ENCODE measurements at places on chromosomes 7 and 10. TPM values are rescaled to one million over a fixed set of nuclear protein-coding genes. Genes with fewer than 3 reads are reported as not detected.

- DNase-seq, result no peak
These were observed 560.5 kb upstream of the MKI67 start for GRCh38 chr10:128686630-128687278.

- DNase-seq, result no peak
These were observed 13.6 kb upstream of the DPYSL4 start for GRCh38 chr10:132173185-132173584.

GRCh38 chr7:129375141-129375938 is 58.9 kb upstream of the STRIP2 start:
- no peak for DNase-seq

DNA sequence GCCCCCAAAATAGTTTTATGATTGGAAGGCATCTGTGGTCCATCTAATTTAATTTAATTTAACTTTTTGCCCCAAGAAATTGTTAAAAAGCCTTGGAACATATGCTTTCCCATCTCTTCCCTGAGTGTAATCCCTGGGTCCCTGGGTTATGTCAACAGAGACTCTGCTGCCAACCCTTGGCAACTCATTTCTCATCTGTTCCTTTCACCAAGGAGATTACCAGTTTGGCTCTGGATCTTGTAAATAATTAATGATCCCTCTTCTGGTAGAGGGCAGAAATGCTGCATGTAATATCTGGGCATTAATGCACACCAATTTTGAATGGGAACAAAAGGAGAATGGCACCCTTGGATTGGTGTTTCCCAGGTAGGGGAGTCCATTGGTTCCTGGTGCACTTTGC is 514.2 kb downstream of the CCSER2 start:
- DNase-seq, result no peak

DNA sequence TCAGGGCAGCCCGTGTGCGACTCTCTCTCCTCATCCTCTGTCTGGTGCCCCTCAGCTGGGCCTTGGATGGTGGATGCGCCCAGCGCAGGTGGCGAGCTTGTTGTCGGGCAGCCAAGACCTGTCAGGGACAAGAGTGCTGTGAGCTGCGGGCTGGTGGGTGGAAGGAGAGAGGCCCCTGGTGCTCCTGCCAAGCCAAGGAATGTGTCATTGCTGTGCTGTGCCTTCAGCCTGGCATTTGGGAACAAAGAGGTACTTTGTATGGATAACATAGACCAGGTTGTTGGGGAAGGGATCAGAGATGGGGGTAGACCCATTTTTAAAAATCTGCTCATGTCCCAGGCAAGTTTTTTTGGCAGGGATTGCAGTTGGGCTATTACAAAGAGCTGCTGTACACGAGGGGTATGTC is 120.9 kb downstream of the PKD1L1 start:
- no peak for DNase-seq

GRCh38 chr7:108055611-108056021 is 52.7 kb upstream of the LAMB1 start:
- no peak for DNase-seq

DNA sequence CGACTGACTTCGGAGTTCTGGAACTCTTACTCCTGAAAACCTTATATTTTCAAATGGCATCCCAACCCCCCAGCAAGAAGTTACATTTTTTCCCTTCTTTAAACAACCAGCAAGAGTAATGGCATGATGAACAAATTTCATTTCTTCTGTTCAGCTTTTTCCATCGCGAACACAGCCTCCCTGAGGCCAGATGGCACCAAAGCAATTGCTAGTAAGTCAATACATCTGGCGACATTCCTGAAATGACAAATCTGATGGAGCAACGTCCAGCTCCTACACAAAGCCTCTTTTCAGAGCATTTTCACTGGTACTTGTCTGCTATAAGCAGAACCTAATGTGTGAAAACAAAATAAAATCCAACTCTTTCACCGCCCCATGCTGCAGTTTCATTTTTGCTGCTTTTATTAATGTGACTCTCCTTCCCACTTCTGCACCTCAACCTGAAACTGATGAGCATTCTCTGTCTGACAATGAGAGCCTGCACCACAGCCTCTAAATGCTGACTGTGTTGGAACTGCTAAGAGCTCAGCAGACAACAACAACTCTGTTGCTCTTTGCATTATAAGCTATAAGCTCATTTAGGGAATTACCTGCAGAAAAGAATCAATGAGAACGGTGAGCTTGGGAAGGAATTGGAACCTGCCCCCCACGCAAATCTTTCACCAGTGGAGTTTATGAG is 229.8 kb downstream of the FGFR2 start:
- no peak for DNase-seq

- DNase-seq, result no peak
These were observed 221.4 kb downstream of the PTN start for GRCh38 chr7:137122145-137122544.

DNA sequence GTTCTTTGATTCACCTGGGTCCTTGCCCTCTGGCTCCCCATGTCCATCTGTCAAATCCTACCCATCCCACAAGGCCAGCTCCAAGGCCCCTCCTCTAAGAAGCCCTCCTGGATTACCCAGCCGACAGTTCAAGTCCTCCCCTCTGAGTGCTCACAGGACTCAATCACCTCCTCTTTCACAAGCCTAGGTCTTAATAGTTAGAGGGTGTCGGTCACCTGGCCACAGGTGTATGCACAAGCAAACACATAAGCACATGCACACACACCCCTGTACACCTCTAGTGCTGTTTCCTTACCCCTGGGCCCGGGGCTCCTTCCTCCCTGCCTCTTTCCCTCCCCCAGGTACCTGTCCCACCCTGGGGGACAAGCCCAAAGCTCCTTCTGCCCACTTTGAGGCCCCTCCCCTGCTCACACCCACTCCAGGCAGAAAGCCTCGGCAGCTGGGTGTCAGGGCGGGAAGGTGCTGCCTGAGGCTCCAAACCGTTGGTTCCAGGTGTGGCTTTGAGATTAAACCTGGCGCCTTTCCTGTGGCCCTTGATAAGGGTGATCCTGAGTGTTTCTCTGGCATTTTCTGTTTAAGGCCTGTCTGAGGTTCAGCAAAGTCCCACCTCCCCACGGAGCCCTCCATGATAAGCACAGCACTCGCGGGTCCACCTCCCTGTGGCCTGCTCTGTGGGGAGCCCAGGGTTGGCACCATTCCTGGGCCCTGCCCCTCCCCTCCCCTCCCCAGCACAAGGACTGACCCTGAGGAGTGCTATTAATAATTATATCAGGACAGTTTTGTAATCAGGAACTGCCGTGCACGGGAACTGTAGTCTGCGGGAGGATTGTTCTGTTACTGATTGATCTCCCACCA is 14.6 kb upstream of the AQP1 start:
- no peak for DNase-seq

DNA sequence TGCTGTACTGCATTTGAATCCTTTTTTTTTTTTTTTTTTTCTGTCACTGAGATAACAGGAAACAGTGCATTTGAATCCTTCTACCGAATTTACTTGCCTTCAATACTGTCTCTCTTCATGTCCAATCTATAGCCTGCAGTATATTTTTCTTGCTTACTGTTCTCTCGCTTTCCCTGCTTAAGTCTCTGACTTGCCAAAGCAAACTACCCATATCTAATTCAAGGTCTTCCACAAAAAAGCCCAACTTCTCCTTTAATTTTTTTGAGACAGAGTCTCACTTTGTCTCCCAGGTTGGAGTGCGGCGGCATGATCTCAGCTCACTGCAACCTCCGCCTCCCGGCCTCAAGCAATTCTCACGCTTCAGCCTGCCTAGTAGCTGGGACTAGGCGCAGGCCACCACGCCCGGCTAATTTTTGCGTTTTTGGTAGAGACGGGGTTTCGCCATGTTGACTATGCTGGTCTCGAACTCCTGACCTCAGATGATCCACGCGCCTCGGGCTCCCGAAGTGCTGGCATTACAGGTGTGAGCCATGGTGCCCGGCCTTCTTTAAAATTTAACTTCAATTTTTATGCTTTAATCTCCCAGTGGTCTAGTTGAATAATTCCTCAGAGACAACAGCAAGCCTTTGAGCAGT is 882 bp downstream of the PDCD11 start:
- no peak for DNase-seq

GRCh38 chr7:100483090-100483721 is 521 bp upstream of the NYAP1 start:
- DNase-seq, result peak; percentile 80

CRHR2 gene
- total RNA-seq, result not detected

DNA sequence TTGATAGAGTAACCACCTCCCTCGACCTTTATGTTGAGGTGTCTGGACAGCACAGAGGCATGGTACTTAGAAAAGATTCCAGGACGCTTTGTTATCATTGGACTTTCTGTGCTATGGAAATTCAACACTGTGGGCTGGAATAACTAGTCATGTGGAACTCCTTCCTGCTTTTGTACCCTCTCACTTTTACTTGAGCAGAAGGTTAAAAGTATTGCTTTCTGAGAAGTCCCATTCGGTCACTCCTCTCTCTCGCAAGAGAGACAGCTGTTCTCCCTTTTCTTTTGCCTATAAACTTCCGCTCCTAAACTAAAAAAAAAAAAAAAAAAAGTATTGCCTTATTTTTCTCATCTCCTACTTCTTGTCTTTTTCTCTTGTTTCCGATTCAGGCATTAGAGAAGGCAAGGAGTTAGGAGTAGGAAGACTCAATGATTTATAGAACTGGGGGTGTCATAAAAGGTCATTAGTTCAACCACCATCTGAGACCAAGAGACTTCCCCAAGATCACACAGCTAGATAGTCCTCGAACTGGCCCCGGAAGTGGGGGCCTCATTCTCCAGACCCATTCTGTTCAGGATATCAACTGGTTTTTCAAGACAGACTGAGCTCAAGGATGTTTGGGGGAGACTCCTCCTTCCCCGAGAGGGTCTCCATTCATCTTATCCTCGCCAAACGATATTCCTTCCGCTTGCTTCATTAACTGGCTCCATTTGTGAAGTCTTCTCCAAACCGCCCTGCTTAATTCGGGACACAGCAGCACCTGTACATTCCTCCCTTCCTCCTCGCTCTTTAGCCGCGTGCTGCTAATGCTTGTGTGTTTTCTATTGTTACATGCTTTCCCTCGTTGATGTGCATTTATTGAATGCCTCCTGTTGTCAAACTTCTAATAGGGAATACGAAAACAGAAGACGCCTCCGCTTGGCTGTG is 995 bp upstream of the INPP5F start:
- no peak for DNase-seq

DNA sequence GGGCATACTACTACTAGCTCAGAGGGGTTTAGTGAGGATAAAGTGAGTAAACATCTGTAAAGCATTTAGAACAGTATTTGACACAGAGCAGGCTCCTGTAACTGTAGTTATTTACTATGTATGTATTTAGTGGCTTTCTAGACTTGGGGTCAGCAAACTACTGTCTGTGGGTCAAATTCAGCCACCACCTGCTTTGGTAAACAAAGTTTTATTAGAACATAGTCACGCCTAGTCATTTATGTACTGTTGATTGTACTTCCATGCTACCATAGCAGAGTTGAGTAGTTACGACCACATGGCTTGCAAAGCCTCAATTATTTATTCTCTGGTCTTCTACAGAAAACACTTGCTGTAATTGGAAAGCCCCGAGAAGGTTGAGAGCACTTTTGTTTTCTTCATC is 248.5 kb upstream of the PLPP4 start:
- DNase-seq, result no peak

GRCh38 chr7:157757211-157757610 is 420.4 kb downstream of the DNAJB6 start:
- DNase-seq, result no peak

SAP25 gene
- total RNA-seq, result 26.3 TPM

- no peak for DNase-seq
These were observed 256.7 kb downstream of the KLF6 start for GRCh38 chr10:3528271-3528670.

DNA sequence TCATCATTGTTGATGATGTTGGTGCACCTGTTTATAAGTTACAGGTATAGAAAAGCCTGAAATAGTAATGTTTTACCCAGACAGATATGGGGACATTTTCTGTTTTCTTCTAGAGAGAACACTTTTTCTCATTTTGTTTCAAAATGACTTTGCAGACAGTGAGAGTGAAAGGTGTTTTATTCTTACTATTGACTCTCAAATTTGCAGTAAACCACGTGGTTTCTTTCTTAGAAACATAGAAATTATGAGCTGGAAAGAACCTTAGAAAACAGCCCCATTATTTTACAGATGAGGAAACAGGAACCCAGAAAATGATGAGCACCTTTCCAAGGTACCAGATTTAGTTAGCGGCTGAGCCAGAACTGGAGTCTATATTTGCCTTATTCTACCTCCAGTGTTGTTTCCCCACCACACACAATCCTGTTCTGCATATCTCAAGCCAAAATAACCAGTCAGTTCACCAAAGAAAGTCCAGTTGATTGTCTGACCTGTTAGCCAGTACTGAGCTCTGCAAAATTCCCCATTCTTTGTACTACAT is 138.9 kb upstream of the AHR start:
- no peak for DNase-seq

DNA sequence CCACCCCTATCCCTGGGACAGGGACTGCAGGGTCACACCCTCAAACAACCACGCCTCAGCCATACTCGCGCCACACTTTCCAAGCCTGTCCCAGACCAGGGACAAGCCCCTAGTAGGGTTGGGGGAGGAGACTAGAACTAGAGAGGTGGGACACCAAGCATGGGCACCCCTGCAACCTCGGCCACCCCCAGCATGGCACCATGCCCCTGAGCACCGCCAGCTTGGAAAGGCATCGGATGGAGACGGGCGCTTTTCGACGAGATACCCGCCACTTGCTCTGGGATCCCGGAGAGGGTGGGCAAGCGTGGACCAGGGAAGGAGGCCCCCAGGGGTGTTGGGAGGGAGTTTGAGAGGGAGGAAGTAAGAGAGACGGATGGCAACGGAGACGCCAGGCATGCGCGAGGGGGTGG is 13.1 kb upstream of the KMT2E start:
- no peak for DNase-seq

- DNase-seq, result no peak
These were observed 22.9 kb downstream of the WNT16 start for GRCh38 chr7:121351682-121352081.

- DNase-seq, result no peak
These were observed 12.8 kb downstream of the CACNA2D1 start for GRCh38 chr7:82430500-82431465.

TYW1B gene
- total RNA-seq, result 4.2 TPM

Measured in activated CD8-positive, alpha-beta memory T cell treated with anti-CD3 and anti-CD28 coated beads, Interleukin-2, amount 10 ng/mL, durations not matched to agents 7 days and 5 days (primary cell).